SJSA1 (cell line): ENCODE measurements at places on chromosomes 4 and X. TPM values are rescaled to one million over a fixed set of nuclear protein-coding genes. Genes with fewer than 3 reads are reported as not detected.

ANXA10 gene
- 1.7 and 3.6 TPM in 2 replicates for total RNA-seq

TRPC5OS gene
- total RNA-seq, result not detected in 2 replicates

DUSP9 gene
- total RNA-seq, result 0.08 TPM in 1 of 2 replicates, not detected in the other

VSIG4 gene
- not detected in 2 replicates for total RNA-seq

MMGT1 gene
- 32.4 and 39.4 TPM in 2 replicates for total RNA-seq

RBM3 gene
- total RNA-seq, result 228 and 314 TPM in 2 replicates
